Progenitor cell of endocrine pancreas (in vitro differentiated cells): ENCODE measurements at places on chromosomes 5 and 9. TPM values are rescaled to one million over a fixed set of nuclear protein-coding genes. Genes with fewer than 3 reads are reported as not detected.

NOL6 gene
- total RNA-seq: 29.6 and 32.7 TPM in 2 replicates

GRCh38 chr9:134395737-134396257 lies 69.5 kb downstream of the RXRA start:
- H3K4me1 ChIP-seq: no peaks in the 10 kb centered on the region
- peaks cover 4% of the 10 kb centered on the region for H3K36me3 ChIP-seq
- no peak overlapping the region for H3K27ac ChIP-seq
- no peaks in the 10 kb centered on the region for H3K27me3 ChIP-seq
- H3K4me3 ChIP-seq: no peak overlapping the region

DNA sequence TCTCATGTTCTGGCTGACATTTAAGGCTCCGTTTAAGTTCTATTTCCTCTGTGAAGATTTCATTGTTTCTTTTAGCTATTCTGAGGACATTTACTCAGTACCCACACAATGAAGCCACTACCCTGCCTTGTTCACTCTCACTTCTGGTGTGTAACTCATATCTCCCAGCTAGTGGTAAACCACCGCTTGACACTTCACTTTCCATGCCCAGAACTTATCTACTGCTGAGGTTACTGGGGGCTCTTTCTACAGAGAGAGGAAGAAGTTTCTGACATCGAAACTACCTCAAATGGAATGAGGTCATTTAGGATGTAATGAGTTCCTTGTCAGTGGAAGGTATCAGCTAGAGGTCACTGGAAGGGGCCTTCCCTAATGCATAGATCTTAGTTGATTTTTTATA lies 501.5 kb downstream of the DMAC1 start:
- no peak for DNase-seq
- no peak overlapping the region for H3K27ac ChIP-seq
- no peaks in the 10 kb centered on the region for H3K4me1 ChIP-seq
- H3K27me3 ChIP-seq: peaks cover 40% of the 10 kb centered on the region

DNA sequence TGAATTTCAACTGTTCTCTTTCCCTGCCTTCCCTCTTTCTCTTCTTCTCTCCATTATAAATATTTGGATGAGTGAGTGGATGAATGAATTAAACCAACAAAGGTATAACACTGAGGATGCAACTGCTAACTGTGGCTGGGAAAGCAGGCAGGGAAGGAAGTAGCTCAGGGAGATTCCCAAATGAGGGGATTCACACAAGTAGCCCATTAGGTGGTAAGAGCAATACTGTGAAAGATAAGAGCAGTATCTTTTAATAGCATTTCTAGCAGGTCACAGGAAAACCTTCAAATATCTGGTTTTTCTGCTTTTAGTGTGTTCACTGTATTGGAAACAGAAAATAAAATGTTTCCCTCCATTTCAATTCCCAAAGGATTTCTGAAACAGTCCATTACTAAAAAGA lies 105.6 kb downstream of the OXCT1 start:
- H3K36me3 ChIP-seq: peaks cover 2% of the 10 kb centered on the region
- no peak overlapping the region for H3K27ac ChIP-seq
- peaks cover 2% of the 10 kb centered on the region for H3K4me1 ChIP-seq
- H3K4me3 ChIP-seq: no peak overlapping the region
- no peak for DNase-seq

GRCh38 chr5:15290953-15291352 lies 209.0 kb upstream of the FBXL7 start:
- H3K27ac ChIP-seq: no peak overlapping the region
- no peaks in the 10 kb centered on the region for H3K4me1 ChIP-seq
- peaks cover 3% of the 10 kb centered on the region for H3K36me3 ChIP-seq
- DNase-seq: no peak
- H3K27me3 ChIP-seq: no peaks in the 10 kb centered on the region

- H3K27ac ChIP-seq: peak overlapping the region; percentile 68
- no peak overlapping the region for H3K4me3 ChIP-seq
- peaks cover 7% of the 10 kb centered on the region for H3K4me1 ChIP-seq
- no peak for DNase-seq
- peaks cover 40% of the 10 kb centered on the region for H3K36me3 ChIP-seq
These were observed 113.4 kb upstream of the CACNA1B start for GRCh38 chr9:137764171-137764671.

GRCh38 chr5:4116834-4117233 lies 521.2 kb downstream of the IRX1 start:
- H3K36me3 ChIP-seq: no peaks in the 10 kb centered on the region
- peaks cover 7% of the 10 kb centered on the region for H3K27me3 ChIP-seq
- no peak for DNase-seq
